ENCODE measurements at places on chromosomes 3 and 15.

- ATAC-seq, result no peak
These were observed 392.6 kb upstream of the THBS1 start for GRCh38 chr15:39188314-39188713.

GRCh38 chr3:10599017-10599416 lies 93.6 kb upstream of the ATP2B2 start:
- ATAC-seq, result no peak

- ATAC-seq, result no peak
These were observed 62.3 kb downstream of the NOX5 start for GRCh38 chr15:69076756-69077155.

DNA sequence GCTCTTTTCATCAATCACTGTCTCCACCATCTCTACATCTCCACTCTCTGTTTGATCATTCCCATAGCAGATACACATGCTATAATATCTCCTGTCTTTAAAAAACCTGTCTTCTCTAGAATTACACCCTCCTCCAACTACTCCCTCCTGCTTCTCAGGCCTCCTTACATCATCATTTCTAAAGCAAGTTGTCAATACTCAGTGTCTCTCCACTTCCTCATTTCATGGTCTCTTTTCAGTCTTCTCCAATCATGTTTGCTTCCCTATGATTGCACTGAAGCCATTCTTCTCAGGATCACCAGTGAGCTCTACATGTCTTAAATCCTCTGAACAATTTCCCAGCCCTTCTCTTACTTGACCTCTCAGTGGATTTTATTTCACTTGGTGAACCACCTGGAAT lies 87.0 kb upstream of the ZNF280D start:
- ATAC-seq, result no peak

DNA sequence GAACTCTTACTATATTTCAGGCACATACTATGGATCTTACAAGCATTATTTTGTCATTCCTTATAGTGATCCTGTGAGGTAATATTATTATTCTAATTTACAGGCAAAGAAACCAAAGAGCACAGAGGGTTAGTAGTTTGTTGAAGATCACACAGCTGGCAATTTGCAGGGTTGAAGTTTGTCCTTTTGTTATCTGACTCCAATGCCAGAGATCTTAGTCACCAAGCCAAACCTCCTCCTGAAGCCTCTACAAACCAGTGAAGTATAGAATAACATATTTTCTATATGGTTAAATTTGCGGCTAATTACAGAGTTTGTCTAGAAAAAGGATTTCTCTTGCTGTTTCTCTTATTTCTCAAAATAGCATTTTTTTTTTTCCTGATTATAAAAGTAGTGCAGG lies 11.2 kb downstream of the ISLR2 start:
- ATAC-seq, result no peak

- ATAC-seq, result no peak
These were observed 169.1 kb downstream of the FAM43A start for GRCh38 chr3:194854659-194855390.

DNA sequence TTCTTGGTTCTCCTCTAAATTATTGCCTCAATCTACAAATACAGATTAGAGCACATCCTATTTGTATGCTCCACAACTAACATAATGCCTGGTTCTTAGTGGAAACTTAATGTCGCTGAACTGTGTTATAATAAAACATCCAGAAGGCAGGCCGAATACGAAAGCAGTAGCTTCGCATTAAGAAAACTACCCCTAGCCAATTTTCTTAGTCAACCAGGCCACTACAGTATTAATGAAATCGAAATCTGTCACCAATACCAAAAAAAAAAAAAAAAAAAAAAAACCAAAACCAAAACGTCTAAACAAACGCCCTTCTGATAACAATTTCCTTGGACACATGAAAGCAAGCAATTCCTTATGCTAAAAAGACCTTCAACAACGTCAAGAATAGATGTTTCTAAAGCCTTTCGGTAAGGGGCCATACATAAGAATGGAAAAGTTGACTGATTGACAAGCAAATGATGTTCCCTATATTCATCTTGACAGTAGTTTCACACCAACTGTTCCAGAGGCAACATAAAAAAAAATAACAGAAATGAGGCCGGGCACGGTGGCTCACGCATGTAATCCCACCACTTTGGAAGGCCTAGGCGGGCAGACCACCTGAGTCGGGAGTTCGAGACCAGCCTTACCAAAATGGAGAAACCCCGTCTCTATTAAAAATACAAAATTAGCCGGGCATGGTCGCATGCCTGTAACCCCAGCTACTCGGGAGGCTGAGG lies 1.3 kb downstream of the DENND6A start:
- ATAC-seq, result no peak

GRCh38 chr3:123448536-123449101 lies at the start of gene ADCY5:
Gene ADCY5, minus strand, starts transcription at chr3:123449090. Its CDS starts 545 bp downstream, at chr3:123448545.
- no peak for ATAC-seq

- no peak for ATAC-seq
These were observed 203.0 kb upstream of the NR2E3 start for GRCh38 chr15:71607383-71607782.
